ENCODE measurements at places on chromosomes 5 and 9.

GRCh38 chr5:143575286-143575685 lies 171.8 kb upstream of the NR3C1 start:
- no peak for DNase-seq

- no peak for DNase-seq
Measured at GRCh38 chr9:20187318-20187717, 398.5 kb upstream of the SLC24A2 start.

DNA sequence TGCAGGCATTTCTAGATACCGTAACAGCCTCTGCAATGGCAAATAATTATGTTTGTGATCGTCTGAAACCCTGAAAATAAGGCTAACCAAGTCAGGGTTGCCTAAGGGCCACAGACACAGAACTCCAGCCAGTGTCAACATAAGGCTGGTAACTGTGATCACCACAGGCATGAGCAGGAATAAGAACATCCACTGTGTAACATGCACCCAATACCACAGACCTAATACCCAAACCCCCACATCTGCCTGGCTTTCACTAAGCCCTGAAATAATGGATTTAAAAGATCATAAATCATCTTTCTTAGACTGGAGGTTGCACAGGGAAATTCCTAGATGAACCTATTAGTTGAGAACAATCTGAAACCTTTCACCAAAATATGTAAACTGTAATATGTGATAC lies 394.5 kb downstream of the NFIB start:
- peak; percentile 34 for DNase-seq

GRCh38 chr5:75320371-75320770 lies 16.6 kb upstream of the HMGCR start:
- no peak for DNase-seq

DNA sequence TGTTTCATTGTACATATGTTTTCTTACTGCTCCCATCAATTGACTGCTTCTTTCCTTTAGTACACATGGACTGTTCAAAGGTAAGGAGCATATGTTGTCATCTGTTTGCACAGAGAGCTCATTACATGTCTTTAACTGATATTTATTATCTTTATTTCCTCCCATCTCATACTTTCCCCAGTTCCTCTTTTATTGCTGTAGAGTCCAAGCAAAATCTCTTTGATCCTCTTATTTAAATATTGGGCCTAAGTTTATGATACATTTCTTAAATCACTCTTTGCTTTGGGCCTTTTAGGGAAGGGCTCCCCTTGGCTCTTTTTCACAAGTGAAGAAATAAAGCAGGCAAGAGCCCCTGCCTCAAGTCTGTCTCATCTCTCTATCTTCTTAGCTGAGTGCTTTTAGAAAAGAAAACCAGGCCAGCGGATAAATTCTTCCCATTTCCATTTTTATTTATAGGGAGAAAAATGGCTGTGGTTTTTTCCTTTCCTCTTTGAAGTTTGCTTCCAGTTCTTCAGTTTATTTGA lies 152.4 kb downstream of the DOCK2 start:
- no peak for DNase-seq

DNA sequence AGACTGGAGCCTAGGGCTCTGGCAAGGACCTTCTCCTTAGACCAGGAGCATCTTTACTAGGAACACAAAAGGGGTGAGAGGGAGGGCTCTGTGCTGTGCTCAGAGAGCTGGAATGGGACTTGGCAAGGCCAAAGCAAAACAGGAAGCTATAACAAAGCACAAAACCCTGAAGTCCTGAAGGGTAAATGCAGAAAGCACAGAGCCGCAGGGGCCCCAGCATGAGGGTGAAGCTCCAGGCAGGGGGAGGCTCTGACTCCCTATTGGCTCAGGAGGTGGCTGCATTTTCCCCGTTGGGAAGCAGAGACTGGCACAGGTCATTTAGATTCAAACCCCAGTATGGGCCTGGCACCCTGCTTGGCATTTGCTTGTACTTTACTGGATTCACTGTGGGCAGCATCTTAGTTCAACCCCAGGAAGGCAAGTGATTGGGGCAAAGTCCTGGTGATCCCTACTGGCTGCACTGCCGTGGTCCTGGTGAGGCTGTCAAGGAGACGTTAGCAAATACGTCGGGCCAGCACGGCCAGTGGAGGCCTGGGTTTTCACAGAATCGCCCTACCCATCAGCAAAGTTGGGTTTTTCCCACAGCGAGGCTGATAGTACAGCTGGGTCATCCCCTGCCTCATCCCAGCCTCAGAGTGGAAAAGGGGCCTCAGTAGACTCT lies 46.3 kb downstream of the GGTA1 start:
- no peak for DNase-seq

DNA sequence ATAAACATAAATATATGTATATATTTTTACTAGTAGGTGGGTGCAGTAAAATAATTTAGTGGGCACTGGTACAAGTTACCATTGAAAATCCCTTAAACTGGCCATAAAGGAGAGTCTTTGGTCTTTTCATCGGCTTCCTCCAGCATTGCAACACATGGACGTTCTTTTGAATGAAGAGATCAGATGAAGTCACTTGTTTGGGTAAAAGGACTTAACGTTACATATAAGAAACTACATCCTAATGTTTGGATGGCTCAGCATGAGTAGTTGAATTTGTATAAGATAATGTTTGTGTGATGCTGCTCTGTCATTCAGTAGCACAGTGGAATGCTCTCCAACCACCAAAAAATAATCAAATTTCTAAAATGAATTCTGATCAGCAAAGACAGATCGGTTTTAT lies 31.6 kb downstream of the AFAP1L1 start:
- DNase-seq = no peak

- DNase-seq = peak; percentile 47
Measured at GRCh38 chr9:124869986-124870560, 8.1 kb downstream of the ARPC5L start.

DNA sequence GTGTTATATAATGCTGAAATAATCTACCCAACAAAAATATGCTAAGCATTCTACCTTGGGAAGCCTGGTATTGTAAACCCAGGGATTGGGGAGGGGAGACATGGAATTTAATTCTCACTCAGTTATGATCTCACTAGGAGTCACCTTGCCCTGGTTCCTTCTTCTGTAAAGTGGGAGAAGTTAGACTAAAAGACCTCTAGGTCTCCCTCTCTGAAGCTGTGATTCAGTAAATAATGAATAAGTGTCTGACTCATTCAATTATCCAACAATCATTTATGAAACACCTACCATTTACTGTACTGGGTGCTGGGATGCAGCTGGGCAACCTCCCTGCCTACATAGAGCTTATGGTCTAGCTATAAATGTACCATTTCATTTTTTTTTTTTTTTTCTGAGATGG lies 20.2 kb upstream of the SPARC start:
- peak; percentile 41 for DNase-seq

DNA sequence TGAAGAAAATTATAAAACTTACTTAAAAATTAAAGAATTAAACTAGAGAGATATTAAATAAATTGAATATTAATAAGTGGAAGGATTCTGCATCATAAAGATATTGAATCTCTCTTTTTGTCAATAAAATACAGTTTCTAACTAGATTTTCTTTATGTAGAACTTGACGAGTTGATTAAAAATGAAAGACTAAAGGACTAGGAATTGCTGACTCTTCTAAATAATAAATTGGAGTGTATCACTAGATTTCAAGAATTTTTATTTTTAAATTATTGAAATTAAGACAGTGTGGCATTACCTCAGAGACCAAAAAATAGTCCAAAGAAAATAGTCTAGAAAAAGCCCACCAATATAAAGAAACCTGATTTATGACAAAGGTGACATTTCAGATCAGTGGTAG lies 492.4 kb downstream of the CETN3 start:
- DNase-seq = no peak

DNA sequence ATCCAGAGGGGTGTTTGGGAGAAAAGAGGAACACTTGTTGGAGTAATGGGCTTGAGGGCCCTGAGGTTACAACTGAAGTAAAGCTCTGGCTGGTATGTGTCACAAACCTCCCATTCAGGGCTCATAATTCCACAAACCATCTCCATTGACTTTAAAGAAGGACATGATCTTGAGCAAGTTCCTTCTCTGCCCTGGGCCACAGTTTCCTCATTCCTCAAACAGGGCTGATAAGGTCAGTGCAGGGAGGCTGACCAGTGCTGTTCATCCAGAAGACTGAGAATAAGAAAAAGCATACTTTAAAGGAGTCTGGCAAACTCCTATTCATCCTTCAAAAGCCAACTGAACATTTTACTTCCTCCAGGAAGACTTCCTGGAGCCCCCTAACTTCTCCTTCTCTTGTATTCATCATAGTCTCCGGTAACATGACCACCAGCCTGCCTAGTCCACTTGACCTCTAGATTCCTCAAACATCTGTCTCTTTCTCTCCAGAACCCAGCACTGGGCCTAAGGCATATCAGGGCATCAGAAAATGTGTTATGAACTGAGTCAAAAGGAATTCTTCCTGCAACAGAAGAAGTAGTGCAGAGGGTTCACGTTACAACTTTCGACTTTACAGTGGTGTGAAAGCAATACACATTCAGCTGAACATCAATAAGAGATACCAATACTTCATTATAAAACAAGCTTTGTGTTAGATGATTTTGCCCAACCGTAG lies 20.7 kb upstream of the PTPN3 start:
- DNase-seq = no peak

GRCh38 chr9:94656200-94656599 lies 16.9 kb upstream of the FBP1 start:
- no peak for DNase-seq

DNA sequence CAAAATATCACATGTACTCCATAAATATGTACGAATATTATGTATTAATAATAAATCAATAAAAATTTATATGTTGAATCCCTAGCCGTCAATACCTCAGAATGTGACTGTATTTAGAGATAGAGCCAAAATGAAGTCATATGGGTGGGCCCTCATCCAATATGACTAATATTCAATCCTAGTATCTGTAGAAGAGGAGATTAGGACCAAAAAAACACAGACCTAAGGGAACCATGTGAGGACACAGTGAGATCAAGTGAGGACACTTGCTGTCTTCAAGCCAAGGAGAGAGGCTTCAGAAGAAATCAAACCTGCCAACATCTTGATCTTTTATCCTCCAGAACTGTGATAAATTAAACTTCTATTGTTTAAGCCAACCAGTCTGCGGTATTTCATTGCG lies 3.7 kb upstream of the AMACR start:
- peak; percentile 25 for DNase-seq

- DNase-seq = no peak
Measured at GRCh38 chr9:117875886-117876285, 171.7 kb downstream of the TLR4 start.

DNA sequence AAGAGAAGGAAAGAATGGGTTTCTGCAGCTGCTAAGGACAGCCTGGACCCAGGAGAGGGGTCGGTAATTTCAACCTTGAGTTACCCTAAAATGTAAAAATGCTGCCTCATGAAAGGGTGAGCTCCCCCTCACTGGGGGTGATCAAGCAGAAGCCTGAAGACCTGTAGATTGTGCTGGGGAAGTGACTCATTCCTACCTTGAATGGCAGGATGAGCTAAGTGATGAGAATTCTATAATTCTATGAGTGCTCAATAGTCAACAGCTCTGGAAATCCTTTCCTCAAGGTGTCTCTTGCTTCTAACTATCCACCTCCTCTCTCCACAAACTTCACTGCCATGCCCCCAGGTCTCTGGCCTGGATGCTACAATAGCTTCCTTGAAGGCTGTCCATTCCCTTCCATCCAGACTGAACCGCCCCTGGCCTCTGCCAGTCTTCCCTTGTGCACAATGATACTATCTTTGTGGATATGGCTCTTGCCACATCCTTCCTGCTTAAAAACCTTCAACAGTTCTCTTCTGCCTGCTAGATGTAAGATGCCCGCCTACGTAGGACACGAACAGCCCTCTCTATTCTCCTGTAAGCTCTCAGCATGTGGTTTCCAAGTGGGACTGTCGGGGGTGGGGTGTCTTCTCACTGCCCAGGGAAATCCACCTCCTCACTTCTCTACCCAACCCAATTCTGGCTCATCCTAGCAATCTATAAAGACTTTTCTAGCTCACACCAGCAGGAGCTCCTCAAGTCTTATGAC lies 50.6 kb downstream of the PTPN3 start:
- DNase-seq = no peak

- no peak for DNase-seq
Measured at GRCh38 chr5:1520791-1521453, 2.8 kb downstream of the LPCAT1 start.

DNA sequence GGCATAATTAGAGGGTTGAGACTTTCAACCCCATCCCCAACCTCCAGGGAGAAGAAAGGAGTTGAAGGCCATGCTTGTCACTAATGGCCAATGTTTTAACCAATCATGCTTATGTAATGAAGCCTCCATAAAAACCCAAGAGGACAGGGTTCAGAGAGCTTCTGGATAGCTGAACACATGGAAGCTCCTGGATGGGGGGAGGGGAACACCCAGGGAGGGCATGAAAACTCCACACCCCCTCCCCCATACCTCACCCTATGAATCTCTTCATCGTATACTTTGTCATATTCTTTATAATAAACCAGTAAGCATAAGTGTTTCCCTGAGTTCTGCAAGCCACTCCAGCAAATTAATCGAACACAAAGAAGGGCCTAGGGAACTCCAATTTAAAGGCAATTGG lies 81.7 kb downstream of the ALDH7A1 start:
- no peak for DNase-seq

- DNase-seq = no peak
Measured at GRCh38 chr5:181173027-181173419, 25.6 kb downstream of the OR2V2 start.

DNA sequence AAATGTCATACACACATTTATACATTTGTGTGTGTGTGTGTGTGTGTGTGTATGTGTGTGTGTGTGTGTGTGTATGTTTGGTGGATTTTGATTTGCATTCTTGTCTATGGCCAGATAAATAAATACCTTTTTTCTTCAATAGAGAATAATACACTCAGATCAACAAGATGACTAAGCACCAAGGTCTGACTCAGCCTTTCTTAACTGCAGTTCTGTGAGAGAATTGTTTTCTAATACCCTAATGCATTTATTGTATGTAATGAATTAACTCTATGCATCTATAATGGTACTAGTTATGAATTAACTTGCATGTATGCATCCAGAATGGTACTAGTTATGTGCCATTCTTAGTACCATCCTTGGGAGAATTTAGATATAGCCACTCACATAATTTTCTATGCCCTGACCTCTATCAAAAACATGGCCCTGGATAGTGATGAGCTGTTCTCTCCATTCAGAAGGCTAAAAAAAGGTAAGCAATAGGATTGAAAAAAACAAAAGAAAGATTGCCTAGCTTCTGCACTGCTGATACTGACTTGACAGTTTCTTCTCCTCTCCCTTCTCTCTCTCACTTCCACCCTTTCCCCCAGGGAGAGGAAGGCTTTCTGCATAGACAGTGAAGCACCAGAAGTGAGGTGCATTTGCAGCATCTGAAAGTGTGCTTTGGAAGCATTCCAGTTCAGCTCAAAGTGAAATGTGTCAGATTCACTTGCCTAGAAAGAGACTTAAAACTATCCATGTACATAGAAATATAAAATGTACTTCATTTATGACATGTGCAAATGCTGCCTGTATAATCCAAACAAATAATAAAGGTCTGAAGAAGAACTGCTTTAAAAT lies 55.1 kb upstream of the CCDC112 start:
- peak; percentile 33 for DNase-seq

- no peak for DNase-seq
Measured at GRCh38 chr5:165086465-165086864, 1581.0 kb downstream of the MAT2B start.

- DNase-seq = peak; percentile 65
Measured at GRCh38 chr9:94472806-94473360, 82.0 kb upstream of the PCAT7 start.

Data from fibroblast of skin of abdomen (primary cell).